AG08396 (cell line): ENCODE measurements at places on chromosomes 12 and 14.

- DNase-seq: no peak
Observed at GRCh38 chr14:52377940-52378339, 63.8 kb downstream of the PTGER2 start.

GRCh38 chr12:32595251-32595650 lies 83.8 kb upstream of the DNM1L start:
- DNase-seq: peak; percentile 18

DNA sequence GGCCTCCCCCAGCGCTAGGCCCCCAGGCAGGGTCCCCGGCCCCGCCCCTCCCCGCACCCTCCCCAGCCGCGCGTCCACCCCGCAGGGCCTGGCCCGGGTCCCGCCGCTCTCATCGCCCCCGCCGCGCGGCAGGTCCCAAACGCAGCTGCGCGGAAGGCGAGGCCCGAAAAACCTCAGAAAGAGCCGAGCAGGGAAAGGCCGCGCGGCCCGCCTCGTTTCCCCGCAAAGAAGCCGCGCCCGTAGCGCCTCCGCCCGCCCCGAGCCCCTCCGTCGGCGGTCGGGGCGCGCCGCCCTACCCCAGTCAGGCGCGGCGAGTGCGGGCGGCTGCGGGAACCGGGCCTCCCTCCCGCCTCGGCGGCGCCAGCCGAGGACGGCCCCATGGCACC lies 324 bp downstream of the POLE start:
- DNase-seq: no peak

GRCh38 chr14:47252802-47253201 lies 422.6 kb downstream of the MDGA2 start:
- DNase-seq: no peak

DNA sequence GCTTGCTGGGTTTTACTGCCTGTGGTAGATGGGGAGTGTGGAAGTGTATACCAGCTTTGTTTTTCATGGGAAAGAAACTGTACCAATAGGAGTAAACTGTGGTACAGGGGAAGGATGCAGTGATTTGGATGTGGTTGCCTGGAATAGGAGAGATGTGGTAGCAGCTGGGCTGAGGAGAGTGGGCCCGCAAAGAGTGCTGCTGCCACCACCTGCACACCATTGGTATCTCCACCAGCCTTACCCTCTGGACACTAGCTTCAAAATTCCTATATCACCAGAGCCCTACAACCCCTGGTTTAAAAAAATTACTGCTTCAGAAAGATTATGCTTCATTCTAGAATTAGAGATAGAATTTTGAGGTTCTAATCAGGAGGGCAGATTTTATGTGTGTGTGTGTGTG lies 53.6 kb downstream of the AKAP6 start:
- DNase-seq: no peak

DNA sequence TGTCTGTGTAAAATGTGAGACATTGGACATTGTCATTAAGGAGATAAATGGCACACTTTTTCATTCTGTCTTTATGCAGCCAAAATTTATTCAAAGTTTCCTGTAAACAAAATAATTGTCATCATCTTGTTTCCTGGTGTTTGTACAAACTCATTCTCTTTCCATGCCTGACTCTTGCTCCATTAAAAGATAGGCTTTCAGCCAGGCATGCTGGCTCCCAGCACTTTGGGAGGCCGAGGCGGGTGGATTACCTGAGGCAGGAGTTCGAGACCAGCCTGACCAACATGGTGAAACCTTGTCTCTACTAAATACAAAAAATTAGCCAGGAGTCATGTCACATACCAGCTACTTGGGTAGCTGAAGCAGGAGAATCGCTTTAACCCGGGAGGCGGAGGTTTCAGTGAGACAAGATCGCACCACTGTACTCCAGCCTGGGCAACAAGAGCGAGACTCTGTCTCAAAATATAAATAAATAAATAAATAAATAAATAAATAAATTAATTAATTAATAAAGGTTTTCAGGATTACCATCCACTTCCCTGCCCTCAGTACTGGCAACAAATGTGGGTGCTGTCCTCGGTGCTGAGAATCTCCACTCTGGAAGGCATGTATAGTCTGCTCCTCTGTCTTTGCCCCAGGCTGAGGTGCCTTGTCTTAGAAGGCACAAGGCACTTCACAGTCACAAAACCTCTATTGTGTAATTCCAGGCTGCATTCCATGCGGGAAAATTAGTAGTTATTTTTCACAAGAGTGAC lies 83.2 kb downstream of the PAH start:
- DNase-seq: no peak

DNA sequence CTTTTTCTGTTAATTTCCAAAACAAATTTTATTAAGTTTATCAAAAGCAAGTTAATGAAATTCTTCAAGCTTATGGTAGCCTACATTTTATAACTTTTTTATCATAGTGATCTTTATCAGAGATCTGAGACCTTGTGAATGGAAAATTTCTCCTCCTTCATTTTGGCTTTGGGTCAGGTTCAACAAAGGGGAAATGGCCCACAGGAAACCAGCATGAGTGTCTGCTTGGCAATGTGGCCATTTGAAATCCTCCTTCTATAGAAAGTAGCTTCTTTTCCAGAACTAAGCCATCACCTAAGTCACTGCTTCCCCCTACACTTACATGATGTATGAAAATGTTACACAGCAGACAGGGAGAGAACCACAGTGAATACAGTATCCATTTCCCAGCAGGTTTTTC lies 1.6 kb downstream of the RHOJ start:
- no peak for DNase-seq

- no peak for DNase-seq
Observed at GRCh38 chr12:44098786-44099185, 262.9 kb downstream of the TMEM117 start.

GRCh38 chr14:24978862-24979724 lies 70.9 kb downstream of the STXBP6 start:
- no peak for DNase-seq

DNA sequence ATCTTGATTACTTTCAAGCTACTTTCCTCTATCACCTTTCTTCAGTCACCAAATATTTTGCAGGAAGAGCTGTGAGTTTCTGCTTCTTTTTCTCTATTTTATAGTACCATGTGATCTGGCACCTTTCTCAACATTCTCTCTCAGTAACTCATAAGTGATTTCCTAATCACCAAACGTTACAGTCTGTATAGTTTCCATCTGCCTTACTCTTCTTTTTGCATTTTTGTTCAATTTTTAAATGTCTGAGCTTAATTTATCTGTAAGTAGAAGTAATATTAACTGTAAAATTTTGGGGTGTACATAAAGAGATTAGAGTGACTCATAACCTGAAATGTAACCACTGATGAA lies 422.1 kb upstream of the SYT1 start:
- peak; percentile 6 for DNase-seq

GRCh38 chr12:38903596-38903995 lies 1.8 kb downstream of the CPNE8 start:
- DNase-seq: no peak

GRCh38 chr12:129075460-129076208 lies 222.4 kb downstream of the GLT1D1 start:
- no peak for DNase-seq

DNA sequence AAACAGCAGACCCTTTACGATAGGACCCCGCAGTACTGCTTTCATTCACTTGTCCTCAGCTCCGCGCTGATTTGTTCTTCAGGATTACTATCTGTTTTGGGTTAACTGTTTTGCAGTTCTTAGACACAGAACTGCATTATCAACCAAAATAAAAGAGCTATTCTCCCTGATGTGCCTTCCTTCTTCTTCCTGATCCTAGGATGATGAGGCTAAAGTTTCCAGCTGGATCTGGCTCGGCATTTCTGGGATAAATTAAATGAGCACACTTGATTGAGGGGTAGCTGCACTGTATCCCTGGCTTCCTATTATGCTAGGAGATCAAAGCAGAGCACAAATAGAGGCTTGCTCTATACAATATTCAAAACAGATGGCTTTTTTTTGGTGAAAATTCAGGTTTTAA lies 165.7 kb downstream of the FBXL14 start:
- DNase-seq: no peak

GRCh38 chr12:32822344-32822743 lies 66.6 kb upstream of the YARS2 start:
- DNase-seq: no peak

GRCh38 chr12:130281153-130281799 lies 56.4 kb upstream of the PIWIL1 start:
- DNase-seq: no peak
